Activated T-cell treated with anti-CD3 and anti-CD28 coated beads for 24 hours (primary cell): ENCODE measurements at places on chromosomes 12 and 14.

- DNase-seq: no peak
These were observed 590.5 kb upstream of the LRFN5 start for GRCh38 chr14:41016213-41016612.

GRCh38 chr14:91280129-91280528, 35.6 kb upstream of the GPR68 start:
- no peak for DNase-seq

DNA sequence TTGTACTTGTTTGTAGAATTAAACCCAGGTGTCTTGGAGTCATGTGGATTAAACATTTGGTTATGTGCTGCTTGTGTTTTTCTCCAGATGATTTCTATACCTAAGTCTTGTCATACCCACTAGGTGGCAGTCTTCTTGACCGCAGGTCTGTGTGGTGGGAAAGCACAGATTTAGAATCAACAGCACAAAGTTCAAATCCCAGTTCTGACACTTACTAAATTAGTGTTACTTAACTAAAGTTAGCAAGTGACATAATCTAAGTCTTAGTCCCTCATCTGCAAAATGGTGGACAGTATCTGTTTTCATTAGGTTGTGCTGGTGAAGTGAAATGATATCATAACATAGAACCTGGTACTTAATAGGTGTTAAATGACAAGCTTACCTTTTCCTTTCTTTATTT, 151.0 kb upstream of the ARHGAP5 start:
- no peak for DNase-seq

- no peak for DNase-seq
These were observed 19.5 kb downstream of the PRICKLE1 start for GRCh38 chr12:42570076-42570475.

DNA sequence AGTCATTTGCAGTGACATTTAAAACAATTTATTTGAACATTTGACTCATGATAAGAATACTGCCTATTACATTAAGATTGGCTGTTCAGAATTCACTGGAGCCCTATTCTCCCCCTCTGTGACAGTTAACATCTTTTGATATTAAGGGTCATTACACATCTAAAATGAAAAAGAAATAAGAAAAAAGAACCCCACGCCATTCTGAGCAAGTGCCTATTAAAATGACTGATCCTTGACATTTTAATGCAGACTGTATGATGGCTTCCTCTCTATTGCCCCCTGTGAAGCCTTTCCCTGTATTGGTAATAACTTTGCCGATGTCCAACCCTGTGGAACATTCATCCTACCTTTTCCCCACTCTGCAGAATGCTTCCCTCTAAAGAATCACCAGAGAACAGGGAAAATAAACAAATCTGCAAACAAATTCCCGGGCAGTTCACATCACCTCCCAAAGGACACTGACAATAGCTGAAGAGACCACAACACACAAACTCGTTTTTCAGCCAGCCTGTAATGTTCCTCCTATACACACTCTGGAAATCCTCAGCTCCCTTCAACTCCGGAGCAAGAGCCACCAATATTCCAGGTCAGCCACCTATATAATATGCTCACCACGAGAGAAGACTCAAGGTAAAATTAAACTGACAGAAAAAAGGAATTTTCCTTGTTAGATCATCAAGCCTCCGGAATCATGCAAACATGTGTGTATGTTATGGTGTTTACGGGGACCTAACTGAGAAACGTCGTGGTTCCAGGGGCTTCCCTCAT, 2.1 kb downstream of the NIN start:
- DNase-seq: no peak

DNA sequence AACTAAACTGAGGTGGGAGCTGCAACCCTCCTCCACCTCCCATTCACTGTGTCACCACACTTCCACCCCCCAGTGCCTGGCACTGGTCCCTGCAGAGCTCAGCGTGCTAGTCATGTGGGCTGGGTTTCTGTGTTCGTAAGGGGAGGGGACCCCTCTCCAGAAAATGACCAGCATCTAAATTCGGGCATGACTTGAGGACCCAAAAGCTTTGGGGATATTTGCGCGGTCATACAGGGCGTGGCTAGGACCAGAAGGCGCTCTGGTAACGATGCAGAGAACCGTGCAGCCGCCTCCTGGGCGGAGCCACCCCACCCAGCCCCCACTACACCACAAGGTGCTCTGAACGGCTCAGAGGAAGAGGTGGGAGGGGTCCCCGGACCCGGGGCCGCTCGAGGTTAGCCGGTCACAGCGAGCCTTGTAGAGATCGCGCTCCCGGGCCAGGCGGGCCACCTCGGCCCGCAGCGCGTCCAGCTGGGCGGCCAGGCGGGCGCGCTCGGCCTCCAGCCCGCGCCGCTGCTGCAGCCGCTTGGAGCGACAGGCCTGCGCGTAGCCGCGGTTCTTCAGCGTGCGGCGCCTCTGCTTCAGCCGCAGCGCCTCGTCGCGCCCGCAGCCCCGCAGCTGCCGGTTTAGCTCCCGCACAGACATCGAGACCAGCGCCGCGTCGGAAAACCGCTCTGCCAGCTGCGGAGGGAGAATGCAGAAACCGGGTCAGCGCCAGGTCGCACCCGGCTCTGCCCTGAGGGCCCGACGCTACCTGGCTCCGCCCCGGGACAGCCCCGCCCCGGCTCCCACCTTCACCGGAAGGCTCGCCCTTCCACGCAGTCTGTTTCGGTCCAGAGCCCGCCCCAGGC, 9.8 kb downstream of the CPNE6 start:
- DNase-seq: peak; percentile 65

- no peak for DNase-seq
These were observed 2.8 kb upstream of the FITM1 start for GRCh38 chr14:24127673-24128072.

DNA sequence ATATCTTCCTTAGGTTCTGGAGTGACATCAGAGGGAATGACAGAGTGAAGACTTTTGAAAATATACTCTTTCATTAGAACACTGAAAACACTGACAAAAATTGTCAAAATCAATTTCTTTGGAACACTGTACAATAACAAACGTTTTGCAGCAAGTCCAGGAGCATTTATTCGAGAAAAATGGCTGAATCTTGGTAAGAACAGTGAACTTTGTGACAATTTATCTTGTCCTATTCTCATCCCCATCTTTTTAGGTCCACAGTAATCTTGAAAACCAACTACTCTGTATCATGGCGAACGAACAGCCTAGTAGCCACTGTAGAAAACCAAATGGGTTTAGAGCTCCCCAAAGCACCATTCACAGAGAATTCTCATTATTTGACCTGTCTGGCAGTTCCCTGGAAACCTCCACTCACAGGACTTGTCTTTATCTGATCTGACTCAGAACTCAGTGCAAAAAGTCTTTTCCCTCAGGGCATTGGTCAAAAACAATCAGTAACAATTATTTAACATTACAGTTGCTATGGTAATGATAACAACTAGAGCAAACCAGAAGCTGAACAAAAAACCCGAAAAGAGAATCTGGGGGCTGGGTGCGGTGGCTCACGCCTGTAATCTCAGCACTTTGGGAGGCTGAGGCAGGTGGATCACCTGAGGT, 20.3 kb upstream of the PPP2R5E start:
- DNase-seq: no peak

DNA sequence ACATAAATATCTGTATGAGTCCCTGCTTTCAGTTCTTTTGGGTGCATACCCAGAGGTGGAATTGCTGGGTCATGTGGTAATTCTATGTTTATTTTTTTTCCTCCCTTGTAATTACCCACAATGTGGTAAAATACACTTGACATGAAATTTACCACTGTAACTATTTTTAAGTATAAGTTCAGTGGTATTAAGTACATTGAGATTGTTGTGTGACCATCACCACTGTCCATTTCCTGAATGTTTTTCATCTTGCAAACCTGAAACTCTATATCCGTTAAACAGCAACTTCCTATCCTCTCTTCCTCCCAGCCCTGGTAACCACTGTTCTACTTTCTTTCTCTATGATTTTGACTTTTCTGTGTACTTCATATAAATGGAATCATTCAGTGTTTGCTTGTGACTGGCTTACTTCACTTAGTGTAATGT, 51.4 kb downstream of the BORCS5 start:
- no peak for DNase-seq

DNA sequence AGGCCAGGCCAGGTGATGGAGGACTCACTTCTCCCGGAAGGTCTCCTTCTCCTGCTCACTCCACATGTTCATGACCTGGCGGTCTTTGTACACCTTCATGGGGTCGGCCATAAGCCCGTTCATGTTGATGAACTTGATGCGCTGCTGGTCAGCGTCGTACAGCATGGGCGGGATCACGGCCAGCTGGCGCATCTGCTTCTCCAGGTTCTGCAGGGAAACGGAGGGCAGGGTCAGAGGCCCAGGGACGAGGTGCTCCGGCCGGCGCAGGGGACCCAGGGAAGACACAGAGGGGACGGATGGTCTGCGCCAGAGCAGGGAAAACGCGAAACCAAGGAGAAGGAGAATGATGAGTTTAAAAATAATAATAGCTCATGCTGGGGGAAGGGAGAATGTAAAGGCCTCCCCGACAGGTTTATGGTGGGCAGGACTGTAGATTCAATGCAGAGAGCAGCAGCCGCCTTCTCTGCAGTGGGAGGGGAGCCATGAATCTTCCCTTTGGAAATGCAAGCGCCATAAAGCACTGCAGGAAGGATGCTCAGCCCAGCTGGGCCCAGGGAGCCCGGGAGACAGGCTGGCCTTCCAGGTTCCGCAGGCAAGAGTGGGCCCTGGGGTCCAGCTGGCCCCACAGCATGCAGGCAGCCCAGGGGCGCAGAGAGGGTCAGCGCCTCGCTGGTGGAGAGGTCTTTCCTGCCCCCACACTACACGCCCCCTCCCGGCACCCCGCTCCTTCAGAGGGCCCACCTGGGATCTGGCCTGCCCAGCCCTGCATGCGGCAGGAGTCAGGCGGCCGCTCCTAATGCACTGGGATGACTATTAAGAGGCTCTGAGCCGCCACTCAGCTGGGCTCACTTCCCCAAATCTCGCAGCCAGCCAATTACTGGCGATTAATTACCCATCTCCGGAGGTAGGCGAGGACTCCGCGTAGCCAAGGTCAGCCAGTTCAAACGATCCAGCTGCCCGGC, 132.0 kb downstream of the RFLNA start:
- no peak for DNase-seq

DNA sequence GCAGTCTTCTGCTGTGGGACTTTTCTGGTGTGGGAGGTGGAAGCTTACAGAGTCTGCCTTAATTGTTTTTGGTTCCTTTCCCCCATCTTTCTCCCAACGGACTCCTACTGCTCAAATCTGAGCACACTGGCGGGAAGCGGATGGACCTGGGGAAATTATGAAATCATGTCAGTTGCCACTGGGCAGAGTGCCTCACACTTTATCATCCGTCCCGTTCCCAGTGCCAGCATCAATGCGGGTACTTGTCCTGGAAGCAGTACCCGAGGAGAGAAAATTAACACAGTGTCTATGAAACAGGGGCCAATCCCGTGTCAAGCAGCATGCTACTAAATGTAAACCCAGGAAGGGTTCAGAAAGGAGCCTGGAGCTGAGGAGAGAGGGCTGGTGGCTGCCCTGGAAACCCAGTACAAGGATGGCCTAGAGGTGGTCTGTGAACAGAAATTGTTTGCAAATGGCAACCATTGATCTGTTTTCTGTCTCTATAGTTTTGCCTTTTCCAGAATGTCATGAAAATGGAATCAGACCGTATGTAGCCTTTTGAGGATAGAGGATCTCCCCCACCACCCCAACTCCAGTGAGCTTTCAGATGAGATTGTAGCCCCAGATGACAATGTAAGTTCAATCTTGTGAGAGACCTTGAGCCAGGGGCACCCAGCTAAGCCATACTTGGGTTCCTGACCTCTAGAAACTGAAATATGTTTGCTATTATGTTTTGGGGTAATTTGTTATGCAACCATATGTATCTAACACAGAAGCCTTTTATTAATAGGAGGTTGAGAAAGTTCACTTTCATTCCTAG, 908 bp upstream of the CDKL1 start:
- no peak for DNase-seq

GRCh38 chr12:57104292-57104910, 6.8 kb downstream of the STAT6 start:
- no peak for DNase-seq

GRCh38 chr12:122437656-122438121, 15.2 kb upstream of the CLIP1 start:
- no peak for DNase-seq

- no peak for DNase-seq
These were observed 1629.4 kb upstream of the SEL1L start for GRCh38 chr14:83163016-83163415.

DNA sequence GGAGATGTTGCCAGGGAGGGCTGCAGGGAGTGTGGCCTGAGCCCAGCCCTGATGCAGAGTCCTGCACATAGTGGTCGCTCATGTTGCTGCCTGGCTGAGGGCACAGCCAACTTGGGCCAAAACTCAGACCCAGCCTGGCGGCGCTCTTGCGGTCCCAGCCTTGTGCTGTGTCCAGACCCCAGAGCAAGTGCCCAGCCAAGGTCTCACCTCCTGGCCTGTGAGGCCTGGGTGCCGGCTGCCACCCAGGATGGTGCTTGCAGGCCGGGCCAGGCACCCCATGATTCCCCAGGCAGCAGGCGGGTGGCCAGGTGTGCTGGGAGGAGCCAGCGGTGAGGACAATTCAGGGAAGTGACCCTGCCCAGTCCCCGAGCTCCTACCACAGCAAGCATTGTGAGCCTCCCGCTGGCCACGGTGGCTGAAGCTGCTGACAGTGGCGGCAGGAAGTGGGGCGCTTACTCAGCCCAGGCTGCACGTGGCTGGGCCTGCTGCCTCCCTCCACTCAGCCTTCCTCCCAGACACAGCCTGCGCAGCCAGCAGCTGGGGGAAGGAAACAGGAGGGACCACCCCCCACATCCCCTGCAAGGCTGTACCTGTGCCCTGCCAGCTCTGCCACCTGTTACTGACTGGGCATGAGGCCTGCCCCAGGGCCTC, 17.7 kb upstream of the PGF start:
- peak; percentile 11 for DNase-seq

GRCh38 chr12:95693689-95694088, 96.9 kb downstream of the NTN4 start:
- no peak for DNase-seq

GRCh38 chr12:130608132-130608531, 108.0 kb downstream of the RIMBP2 start:
- DNase-seq: no peak

GRCh38 chr12:88063375-88063774, 34.2 kb upstream of the C12orf50 start:
- no peak for DNase-seq

DNA sequence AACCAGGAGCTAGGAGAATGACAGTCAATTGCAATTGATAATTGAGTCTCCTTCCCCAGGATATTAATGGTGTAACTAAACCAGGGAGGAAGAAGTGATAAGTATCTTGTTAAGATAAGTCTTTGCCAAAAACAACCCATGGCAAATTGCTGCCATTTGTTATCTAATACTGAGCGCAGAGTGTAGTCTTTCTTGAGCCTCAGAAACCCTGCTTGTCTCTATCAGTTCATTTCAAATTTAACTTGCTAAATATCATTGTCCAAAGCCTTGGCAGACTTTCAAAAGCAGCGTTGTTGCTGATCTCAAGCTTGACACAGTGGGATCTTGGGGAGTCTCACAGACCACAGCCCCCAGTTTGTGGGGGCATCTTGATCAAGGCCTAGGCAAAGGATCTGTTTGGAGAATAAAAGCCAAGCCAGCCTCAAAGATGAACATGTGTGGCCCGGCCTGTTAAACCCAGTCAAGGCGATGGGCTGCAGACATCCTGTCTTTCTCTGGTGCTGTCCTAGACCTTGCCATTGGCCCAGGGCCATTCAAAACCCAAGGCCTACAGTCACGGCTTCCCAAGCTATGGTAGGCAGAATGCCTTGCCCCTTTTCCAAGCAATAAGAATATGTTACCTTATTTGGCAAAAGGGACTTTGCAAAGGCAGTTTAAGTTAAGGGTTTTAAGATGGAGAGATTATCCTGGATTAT, 164.2 kb downstream of the CHST11 start:
- no peak for DNase-seq
